ENCODE measurements at places on chromosomes 5 and 9. TPM values are rescaled to one million over a fixed set of nuclear protein-coding genes. Genes with fewer than 3 reads are reported as not detected.

The SOX30 gene
- polyA plus RNA-seq: 0.17 TPM

The SLC1A3 gene
- polyA plus RNA-seq: not detected

The OR1J4 gene
- polyA plus RNA-seq: not detected

The OLFML2A gene
- not detected for polyA plus RNA-seq

The SLC6A19 gene
- polyA plus RNA-seq: not detected

The AGXT2 gene
- not detected for polyA plus RNA-seq

The LCP2 gene
- 189 TPM for polyA plus RNA-seq

The PLAC8L1 gene
- not detected for polyA plus RNA-seq

The CSNK1G3 gene
- 20.0 TPM for polyA plus RNA-seq

The FOXD4L4 gene
- not detected for polyA plus RNA-seq

The KCNIP1 gene
- polyA plus RNA-seq: not detected

The PCDHB15 gene
- polyA plus RNA-seq: not detected

- H3K4me1 ChIP-seq: no peaks in the 10 kb centered on the region
- DNase-seq: no peak
- no peak overlapping the region for H3K27ac ChIP-seq
- no peaks in the 10 kb centered on the region for H3K36me3 ChIP-seq
Measured at GRCh38 chr9:87088192-87088591, 140.9 kb upstream of the GAS1 start.

DNA sequence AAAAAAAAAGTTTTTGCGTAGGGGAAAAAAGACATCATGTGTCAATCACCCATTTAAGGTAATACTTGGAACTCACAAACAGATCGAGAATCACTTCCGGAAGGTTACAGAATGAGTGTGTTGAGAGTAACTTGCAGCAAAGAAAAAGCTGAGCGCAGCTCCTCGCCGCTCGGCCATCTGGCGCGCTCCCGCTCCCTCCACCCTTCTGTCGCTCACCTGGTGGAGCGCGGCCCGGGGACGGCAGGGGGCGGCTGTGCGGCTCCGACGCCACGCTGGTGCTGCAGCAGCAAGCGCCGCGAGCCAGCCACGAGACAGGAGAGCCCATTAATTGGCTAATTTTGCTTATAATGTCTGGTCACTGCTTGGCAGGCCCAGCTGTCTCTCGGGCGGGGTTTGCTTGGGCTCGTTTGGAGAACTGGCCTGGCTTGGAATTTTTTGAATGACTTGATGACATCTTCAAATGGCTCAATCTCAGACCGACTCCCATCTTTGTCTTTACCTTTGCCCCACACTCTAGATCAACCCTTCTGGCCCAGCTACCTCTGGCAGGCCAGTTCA is 601.8 kb downstream of the CCDC171 start:
- DNase-seq: no peak
- no peaks in the 10 kb centered on the region for H3K27me3 ChIP-seq
- H3K4me3 ChIP-seq: no peak overlapping the region
- H3K27ac ChIP-seq: no peak overlapping the region

DNA sequence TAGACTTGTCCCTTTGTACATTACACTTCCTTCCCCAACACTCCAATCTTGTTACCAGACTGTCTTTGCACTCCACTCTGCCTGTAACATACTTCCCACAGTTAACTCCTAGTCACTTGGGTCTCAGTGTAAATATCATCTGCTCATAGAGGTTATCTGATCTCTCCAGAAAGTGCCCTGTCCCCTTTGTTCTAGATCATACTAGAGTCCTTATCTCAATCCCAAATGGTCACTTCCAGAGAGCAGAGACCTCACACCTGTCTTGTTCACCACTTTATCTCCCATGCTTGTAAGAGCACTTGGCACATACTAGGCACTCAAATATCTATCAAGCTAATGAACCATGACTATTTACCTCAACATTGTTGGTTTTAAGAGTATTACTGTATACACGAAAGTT is 30.4 kb downstream of the SETX start:
- H3K27ac ChIP-seq: no peak overlapping the region
- H3K36me3 ChIP-seq: no peaks in the 10 kb centered on the region
- no peaks in the 10 kb centered on the region for H3K4me1 ChIP-seq

- no peaks in the 10 kb centered on the region for H3K36me3 ChIP-seq
- H3K4me1 ChIP-seq: no peaks in the 10 kb centered on the region
- no peak overlapping the region for H3K4me3 ChIP-seq
- no peak for DNase-seq
- H3K27me3 ChIP-seq: no peaks in the 10 kb centered on the region
Measured at GRCh38 chr5:128202320-128202719, 118.8 kb downstream of the SLC12A2 start.

DNA sequence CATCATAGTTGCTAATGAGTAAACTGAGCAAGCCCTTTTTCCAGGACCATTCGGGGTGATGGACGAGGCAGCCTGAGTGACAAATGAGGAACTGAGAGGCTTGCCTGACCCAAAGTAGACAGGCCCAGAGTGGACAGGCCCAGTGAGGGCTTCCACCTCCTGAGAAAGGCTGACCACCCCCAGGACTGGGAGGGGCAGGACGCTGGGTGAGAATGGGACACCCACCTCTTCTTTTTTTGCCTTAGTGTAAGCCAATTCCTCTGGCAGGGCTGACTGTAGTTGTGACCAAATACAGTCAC is 68.3 kb downstream of the MACROH2A1 start:
- no peak overlapping the region for H3K27ac ChIP-seq
- DNase-seq: no peak
- H3K4me1 ChIP-seq: peaks cover 6% of the 10 kb centered on the region
- H3K36me3 ChIP-seq: peaks cover 23% of the 10 kb centered on the region
- no peaks in the 10 kb centered on the region for H3K27me3 ChIP-seq

DNA sequence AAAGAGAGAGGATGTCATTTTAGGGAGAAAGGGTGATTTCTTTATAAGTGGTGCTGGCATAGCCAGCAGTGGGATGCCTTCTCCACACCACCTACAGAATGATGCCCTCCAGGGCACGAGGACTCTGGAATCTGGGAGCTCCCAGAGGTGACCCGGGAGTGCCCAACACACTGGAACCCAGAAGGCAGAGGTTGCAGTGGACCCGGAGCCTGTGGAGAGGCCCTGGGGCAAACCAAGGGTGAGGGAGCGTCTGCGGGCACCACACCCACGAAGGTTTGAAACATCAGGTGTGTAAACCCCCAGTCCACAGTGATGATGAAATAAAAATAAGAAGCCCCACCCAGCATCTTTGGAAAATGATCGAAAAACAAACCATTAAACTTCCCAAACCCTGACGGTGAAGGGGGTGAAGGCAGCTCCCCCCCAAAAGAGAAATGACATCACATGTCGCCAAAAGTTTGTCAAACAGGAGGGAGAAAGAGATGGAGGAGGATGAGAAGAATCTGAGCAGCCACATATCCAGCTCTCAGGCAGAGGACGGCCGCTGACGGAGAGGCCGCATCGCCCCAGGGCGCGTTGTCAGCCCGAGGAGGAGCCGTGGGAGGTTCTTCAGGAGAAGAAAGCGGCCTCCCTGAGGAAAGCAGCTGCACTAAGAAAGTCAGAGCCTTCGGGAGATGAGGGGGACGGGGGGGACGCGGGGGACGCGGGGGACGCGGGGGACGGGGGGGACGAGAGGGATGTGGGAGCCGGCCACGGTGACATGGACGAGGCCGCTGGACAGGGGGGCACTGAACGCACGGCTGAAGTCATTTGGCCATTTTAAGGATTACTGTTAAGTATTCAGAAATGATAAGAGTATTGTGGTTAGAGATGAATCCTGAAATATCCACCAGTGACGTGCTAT is 43.1 kb upstream of the NSMF start:
- no peaks in the 10 kb centered on the region for H3K4me1 ChIP-seq
- no peak for DNase-seq
- no peak overlapping the region for H3K27ac ChIP-seq
- no peaks in the 10 kb centered on the region for H3K27me3 ChIP-seq
- H3K4me3 ChIP-seq: no peak overlapping the region
- no peaks in the 10 kb centered on the region for H3K36me3 ChIP-seq

DNA sequence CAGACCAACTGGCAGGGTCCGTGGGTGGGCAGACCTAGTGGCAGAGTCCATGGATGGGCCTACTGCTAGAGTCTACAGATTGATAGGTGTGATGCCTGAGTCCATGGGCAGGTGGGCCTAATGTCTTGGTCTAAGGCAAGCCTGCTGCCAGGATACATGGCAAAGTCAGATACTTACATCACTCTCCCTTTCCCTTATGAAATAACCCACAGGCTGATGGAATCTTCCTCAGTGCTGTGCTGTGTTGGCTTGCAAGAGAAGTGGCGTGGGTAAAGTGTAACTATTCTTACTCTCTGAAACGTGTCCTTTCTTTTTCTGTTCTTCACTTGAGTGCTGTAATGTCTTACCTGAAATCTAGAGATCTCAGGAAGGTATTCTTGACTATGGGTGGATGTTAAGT is 67.3 kb upstream of the ADRB2 start:
- no peak for DNase-seq
- H3K27me3 ChIP-seq: no peaks in the 10 kb centered on the region
- no peak overlapping the region for H3K4me3 ChIP-seq
- no peak overlapping the region for H3K27ac ChIP-seq

DNA sequence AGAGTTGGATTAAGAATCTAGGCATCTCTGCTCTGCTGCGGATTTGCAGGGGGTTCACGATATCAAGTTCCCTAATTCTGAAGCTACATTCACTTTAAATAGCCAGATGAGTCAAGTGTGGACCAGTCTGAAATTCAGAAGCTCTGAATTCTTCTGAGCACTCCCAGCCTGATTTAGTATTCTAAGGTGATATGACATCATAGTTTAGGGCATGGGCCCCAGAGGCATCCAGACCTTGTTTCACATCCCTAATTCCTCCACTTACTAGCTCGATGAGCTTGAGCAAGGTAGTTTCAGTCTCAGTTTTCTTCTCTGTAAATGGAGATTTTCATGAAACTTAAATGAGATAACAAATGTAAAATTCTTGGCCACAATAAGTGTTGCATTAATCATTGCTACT is 65.2 kb downstream of the TMEM167A start:
- DNase-seq: no peak
- no peak overlapping the region for H3K27ac ChIP-seq
- no peaks in the 10 kb centered on the region for H3K36me3 ChIP-seq

GRCh38 chr5:143182901-143183820 is 220.3 kb downstream of the NR3C1 start:
- H3K4me1 ChIP-seq: peaks cover 3% of the 10 kb centered on the region
- no peak overlapping the region for H3K4me3 ChIP-seq
- DNase-seq: no peak

DNA sequence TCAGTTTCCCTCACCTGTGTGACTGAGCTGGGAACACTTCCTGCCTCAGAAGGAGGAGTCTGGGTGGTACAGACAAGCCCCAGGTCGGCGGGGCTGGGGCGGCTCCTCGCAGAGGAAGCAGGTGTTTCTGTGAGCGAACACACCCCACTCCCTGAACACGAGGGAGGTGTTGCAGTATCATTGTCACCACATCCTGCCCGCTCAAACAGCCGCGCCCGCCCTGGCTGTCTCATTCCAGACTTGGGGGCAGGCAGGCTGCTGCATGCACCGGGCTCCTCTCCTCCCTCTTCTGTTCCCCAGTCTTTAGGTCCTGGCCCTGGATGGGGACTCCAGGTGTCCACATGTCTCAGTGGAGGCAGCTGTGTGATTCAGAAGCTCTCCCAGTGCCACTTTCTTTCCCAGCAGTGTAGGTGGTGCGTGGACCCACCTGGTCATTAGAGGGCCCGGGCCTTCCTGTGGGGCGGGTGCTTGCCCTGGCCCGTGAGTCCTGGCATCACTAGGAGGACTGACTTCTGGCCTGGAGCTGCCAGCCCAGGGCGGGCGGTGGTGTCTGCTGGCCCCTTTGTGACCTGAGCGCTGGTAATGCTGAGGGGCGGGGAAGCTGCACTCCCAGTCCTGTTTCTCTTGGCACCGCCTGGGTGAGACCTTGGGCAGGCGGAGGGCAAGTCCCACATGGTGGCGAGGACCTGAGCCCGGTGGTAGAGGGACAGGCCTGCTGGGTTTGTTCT is 18.3 kb upstream of the PHYHD1 start:
- H3K27ac ChIP-seq: peak overlapping the region; percentile 89
- peaks cover 8% of the 10 kb centered on the region for H3K36me3 ChIP-seq
- no peaks in the 10 kb centered on the region for H3K27me3 ChIP-seq
- peaks cover 64% of the 10 kb centered on the region for H3K4me1 ChIP-seq
- peak; percentile 90 for DNase-seq

GRCh38 chr5:15023266-15023665 is 151.7 kb upstream of the ANKH start:
- H3K27ac ChIP-seq: no peak overlapping the region
- no peaks in the 10 kb centered on the region for H3K27me3 ChIP-seq
- DNase-seq: no peak
- H3K4me3 ChIP-seq: no peak overlapping the region
- H3K36me3 ChIP-seq: no peaks in the 10 kb centered on the region
- H3K4me1 ChIP-seq: no peaks in the 10 kb centered on the region

DNA sequence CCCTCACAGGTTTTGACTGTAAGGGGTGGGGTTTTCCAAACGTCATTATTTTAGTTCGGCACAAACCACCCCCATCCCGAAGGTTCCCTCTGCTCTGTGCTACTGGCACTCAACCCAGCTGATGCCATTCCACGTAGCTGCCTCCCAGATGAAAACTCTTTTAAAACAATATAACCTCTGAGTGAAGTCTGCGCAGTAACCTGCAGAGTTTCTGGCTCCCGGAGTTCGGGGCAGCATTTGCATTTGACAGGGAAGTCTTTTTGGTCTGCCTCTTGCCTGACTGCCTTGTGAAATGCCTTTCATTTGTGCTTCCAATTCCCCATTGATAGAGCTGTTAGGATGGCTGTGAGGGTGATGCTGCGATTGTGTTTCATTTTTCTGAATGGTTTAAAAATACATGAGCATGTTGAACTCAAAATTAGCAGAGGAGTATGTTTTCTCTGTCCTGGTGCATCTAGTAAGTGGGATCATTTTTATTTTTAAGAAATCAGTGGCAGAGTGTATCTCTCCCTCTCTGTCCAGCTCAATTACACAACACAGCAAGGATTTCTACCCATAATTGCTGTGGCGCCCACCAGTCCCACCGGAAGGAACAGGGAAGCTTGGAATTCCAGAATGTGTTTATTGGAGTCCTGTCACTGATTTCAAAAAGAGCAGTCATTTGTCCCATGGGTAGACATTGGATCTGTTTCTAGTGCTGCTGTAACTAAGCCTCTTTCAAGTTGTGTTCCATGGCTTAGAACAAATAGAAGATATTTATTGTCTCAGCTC is 24.8 kb downstream of the ADCY2 start:
- DNase-seq: no peak
- no peaks in the 10 kb centered on the region for H3K36me3 ChIP-seq
- no peak overlapping the region for H3K4me3 ChIP-seq
- no peak overlapping the region for H3K27ac ChIP-seq

- DNase-seq: no peak
- no peak overlapping the region for H3K4me3 ChIP-seq
- no peaks in the 10 kb centered on the region for H3K36me3 ChIP-seq
- no peak overlapping the region for H3K27ac ChIP-seq
- H3K4me1 ChIP-seq: no peaks in the 10 kb centered on the region
- no peaks in the 10 kb centered on the region for H3K27me3 ChIP-seq
Measured at GRCh38 chr5:170365011-170365410, 24.2 kb downstream of the KCNMB1 start.

- H3K4me3 ChIP-seq: no peak overlapping the region
- H3K27me3 ChIP-seq: no peaks in the 10 kb centered on the region
- no peak overlapping the region for H3K27ac ChIP-seq
- no peak for DNase-seq
- H3K36me3 ChIP-seq: no peaks in the 10 kb centered on the region
Measured at GRCh38 chr9:80369641-80370040, 797.9 kb downstream of the TLE4 start.

GRCh38 chr5:181008136-181008535 is 19.5 kb downstream of the BTNL3 start:
- H3K27ac ChIP-seq: no peak overlapping the region
- no peaks in the 10 kb centered on the region for H3K27me3 ChIP-seq
- no peaks in the 10 kb centered on the region for H3K4me1 ChIP-seq
- H3K36me3 ChIP-seq: no peaks in the 10 kb centered on the region
- no peak for DNase-seq
- no peak overlapping the region for H3K4me3 ChIP-seq

GRCh38 chr9:119289740-119290433 is 79.3 kb downstream of the BRINP1 start:
- H3K36me3 ChIP-seq: no peaks in the 10 kb centered on the region
- no peaks in the 10 kb centered on the region for H3K27me3 ChIP-seq
- no peak for DNase-seq
- H3K4me1 ChIP-seq: no peaks in the 10 kb centered on the region

Data from naive thymus-derived CD4-positive, alpha-beta T cell (primary cell).